ENCODE measurements at places on chromosomes 13 and 19.
A peak's percentile ranks its signal among the peaks of the same experiment; 100 is the strongest.

DNA sequence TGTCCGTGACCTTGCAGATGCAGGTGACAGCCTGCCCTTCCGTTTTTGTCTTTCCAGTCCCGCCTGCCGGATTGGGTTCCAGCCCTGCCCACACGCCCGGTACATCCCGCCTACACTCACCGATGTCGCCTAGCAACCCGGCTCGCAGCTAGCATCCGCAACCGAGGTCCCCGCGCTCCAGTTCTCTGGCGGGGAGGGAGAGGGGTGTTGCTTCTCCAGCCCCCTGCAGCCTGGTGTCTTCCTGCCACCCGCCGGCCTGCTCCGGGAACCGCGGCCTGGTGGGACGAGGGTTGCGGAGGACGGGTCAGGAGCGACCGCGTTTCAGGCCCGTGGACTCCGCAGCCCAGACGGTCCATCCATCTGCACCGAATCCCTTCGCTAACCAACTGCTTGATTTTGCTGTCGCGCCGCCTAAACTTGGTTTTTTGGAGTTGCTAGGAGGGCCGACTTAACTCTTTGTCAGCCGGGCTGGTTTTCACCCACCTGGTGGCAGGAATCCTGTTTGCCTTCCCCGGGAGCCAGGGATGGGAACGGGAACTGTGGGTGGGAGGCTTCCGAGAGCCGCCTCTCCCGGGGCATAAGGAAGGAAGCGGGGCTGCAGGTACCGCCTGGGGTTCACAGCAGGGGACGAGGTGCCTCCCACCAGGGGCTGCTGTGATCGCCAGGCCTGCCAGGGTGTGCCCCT, 15.4 kb upstream of the MATK start:
- peak; percentile 41 for DNase-seq

DNA sequence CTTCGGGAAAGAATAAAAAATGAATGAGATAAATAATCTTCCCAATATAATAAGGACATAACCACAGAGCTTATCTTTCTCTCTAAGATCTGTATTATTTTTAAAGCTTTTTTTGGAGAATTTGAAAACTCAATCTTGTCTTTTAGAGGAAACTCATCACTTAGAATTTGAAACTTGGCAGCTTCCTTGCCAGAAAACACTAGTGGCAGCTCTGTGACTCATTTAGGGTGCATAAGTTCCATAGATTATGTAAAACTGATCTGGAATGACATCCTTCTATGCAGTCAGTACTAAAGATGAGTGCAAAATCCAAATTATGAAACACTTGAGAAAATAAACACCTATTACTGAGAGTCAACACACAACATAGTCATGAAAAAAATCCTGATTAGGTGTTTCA, 848.0 kb downstream of the DACH1 start:
- DNase-seq = no peak

- DNase-seq = no peak
Observed at GRCh38 chr13:85608255-85608829, 190.9 kb downstream of the SLITRK6 start.

DNA sequence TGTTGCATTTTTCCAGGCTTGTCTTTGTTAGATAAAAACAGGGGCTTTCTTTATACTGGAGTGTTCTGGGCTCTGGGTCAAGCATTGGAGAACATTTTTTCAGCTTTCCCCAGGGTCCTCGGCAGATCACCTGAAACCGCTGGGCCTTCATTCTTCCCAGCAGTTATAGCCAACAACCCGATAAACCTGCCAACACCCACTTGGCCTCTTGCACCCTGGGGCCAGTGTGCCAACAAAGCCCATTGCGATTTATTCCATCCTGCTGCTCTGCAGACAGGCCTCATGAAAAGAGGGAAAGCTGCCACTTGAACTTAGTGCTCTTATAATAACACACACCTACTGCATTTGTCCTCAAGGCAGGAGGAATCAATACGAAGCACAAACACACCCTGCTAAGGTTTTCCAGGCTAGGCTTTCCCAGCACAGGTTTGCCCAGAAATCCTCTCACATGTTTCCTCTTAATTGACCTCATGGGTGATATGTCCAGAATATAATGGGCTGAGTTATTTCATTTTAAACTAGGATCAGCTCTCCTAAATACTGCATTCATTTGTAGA, 669.3 kb downstream of the LIG4 start:
- no peak for DNase-seq

GRCh38 chr13:31591642-31592233, 147.6 kb upstream of the RXFP2 start:
- no peak for DNase-seq

DNA sequence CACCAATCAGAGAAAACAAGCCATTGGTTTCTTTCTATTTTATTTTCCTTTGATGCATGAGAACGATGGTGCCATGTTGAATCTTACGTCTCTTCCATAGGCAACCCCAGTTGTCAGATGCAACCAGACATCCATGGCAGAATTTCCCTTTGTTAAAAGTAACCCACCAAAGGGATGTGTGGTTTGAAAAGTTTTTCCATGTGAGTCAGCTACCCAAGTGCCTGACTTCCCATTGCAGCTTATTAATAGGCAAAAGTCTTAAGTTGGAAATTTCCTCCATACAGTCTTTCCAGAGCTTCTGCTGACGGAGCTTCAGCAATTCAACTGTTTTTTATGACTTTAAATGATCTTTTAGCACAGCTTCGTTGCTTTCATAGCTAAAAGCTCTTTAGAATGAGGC, 73.8 kb upstream of the FAM216B start:
- no peak for DNase-seq

GRCh38 chr13:30675717-30676116, 58.0 kb downstream of the USPL1 start:
- DNase-seq = no peak

DNA sequence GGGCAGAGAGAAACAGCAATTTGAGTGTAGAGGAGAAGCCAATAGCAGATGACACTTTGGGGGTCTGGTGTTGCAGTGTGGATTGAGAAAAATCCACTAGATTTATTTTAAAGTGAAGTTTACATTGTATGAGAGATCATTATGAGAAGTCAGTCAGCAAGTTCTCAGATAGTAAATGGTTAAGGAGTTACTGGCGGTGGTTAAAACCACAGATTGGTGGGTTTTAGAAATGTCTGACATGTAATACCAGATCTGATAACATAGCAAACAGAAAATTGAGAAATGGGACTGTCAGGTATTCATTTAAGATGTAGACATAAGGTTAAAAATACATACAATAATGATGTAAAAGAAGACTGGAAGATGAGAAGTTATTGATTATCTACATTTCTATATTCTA, 7.2 kb downstream of the ABHD13 start:
- no peak for DNase-seq

- DNase-seq = no peak
Observed at GRCh38 chr13:46062185-46062584, 9.6 kb upstream of the ZC3H13 start.

GRCh38 chr13:46345866-46346265, 41.2 kb downstream of the RUBCNL start:
- no peak for DNase-seq

- DNase-seq = no peak
Observed at GRCh38 chr13:113553511-113554332, 30.8 kb upstream of the TFDP1 start.

DNA sequence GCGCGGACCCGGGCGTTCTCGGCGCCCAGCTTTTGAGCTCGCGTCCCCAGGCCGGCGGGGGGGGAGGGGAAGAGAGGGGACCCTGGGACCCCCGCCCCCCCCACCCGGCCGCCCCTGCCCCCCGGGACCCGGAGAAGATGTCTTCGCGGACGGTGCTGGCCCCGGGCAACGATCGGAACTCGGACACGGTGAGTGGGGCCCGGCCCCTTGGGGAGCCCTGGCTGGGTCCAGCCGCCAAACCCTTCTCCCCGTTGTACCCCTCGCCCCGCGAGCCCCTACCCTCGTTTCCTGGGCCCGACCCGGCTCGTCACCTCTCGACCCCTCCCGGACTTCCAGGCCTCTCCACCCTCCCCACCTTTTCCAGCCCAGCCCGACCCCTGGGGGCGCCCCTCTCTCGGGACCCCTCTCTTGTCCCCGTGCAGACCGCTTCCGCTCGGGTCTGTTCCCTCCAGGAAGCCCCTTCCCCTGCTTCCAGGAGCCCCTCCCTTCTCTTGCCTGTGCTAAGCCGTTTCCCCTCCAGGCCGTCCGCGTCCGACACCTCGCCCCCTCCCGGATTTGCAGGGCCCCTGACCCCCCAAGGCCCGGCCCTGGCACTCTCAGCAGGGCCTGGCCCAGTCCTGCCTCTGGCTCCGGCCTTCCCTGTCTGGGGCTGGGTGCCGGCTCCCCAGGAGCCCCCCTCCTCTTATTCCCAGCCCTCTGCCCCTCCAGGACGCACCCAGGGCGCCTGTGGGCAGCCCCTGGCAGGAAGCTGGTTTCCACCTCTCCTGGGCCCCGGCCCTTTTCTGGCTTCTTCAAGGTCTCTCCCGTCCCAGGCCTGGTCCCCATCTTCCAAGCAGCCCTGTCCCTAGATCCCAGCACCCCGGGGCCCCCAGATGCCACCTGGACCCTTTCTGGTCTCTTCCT, 632 bp downstream of the MARK4 start:
- no peak for DNase-seq

DNA sequence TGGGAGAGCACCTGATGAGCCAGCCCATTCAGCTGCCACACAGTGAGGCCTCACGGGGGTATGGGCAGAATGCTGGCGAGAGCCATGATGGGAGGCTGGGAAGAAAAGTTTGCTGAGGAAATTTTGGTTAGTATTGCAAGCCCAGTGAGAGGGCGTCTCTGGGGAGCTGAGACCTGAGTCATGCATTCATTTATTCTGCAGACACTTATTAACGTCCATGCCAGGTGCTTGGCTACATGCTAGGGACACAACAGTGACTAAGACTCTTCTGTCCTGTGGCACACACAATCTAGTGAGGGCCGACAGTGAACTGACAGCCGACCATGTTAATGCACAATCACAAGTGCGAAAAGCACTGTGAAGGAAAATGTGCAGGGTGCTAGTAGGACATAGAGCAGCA, 27.2 kb downstream of the WDR62 start:
- DNase-seq = no peak

DNA sequence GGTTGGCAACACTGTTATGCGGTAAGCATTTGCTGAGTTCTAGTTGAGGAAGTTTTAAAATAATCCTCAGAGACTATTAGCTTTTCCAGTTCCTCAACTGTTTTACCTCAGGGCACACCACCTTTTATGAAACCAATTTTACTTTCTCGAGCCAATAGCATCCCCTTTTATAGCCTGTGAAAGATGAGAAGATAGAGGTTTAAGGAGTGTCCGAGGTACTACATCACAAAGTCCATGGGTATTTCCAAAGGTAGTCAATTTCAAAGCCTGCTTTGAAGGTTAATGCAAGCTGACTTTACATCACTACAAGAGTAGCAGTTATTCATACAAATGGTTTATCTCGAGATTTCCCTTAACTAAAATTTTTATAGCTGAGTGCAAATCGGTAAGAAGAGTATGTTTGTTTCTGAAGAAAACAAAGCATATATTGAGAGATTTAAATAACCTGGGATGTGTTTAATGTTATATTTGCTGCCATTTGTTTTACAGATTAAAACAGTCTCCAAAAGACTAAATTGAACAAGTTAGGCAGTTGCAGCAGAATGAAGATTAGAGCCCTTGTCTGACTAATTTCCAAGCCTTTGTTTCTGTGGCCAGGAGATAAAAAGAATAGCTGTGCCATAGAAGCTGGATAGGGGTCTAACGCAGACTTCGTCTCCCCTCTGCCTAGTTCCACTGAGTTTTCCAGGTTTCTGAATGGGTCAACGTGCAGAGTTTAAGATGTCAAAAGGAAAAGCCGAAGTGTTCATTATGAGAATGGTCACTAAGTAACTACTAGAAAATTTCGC, 74.7 kb upstream of the TRPC4 start:
- DNase-seq = no peak

GRCh38 chr13:79056706-79057105, 349.3 kb downstream of the RBM26 start:
- no peak for DNase-seq

- no peak for DNase-seq
Observed at GRCh38 chr19:49776371-49776764, 9.6 kb downstream of the AP2A1 start.

GRCh38 chr19:313169-313987, 22.2 kb upstream of the PLPP2 start:
- DNase-seq = no peak

DNA sequence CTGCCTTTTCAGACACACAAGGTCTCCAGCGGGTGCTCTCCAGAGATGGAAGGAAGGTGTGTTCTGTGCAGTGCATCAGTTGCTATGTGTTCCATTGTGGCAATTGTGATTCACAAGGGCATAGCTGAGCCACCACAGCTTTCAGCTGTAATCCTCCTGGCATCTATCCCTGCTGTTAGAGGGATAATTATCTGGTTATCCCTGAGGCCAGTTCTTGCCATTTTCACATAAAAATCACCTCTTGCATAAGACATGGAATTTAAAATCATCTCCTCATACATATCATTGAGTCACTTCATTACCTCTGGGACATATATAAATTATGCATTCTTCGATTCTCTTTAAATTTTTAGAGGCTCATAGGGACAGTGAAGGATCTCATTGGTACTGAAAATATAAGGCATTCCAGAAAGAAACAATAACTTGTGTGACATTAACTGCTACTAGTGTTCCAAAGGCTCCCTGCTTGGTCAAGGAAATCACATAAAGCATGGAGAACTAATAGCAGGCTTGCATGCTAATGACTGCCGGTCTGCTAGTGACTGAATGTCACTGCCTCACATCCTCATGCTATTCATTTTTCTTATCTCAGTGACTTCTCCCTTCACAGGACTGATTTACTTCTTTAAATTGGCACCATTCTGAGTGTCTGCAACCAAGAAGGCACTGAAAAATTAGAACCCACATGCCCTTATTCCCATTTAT, 214.0 kb downstream of the ENOX1 start:
- DNase-seq = no peak

DNA sequence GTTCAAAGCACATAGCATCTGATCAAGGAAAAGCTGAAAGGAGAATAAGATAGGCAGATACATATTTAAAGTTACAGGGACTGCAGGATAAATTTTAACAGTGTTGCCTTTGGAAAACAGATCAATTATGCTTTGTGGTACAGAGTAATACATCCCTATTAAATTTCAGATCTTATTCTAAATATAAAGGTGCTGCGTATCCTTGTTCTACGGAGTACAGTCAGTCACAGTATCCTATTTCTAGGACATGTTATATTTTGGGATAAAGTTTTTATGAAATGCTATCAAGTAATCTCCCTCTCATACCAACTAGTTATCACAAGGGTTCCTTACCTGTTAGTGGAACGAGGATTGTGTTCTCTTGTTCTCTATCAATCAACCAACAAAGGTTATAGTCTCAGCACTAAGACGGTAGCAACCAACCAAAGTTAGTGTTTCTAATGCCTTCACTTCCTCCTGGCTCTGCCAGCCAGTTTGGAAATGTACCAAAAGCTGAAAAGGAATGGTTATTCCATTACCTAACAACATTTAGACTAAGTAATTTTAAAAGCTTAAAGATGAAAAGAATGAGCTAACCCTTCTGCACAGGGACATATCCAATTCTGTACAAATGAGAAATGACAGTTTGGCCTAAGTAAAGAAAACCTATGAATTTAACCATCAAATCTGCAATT, 35.2 kb downstream of the TSC22D1 start:
- DNase-seq = no peak

DNA sequence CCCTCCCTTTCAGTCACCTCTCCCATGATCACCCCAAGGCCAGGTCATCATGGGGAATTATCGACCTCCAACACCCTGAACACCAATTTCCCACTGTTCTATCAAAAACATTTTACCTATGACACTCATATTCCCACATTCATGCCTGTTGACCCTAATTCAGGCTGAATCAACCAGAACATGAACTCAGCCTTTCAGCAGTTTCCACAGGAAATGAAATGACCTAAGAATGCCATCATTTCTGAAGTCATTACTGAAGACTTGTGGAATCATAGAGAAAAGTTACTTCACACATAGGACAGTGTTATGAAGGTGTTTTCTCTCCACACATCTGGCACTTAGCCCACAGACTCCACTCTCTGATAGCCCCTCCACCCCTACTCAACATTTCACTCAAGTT, 29.9 kb upstream of the FAM124A start:
- DNase-seq = no peak
